ENCODE measurements at places on chromosomes 16 and 17.

GRCh38 chr17:48893646-48894508 is 1.3 kb downstream of the ATP5MC1 start:
- DNase-seq = no peak

DNA sequence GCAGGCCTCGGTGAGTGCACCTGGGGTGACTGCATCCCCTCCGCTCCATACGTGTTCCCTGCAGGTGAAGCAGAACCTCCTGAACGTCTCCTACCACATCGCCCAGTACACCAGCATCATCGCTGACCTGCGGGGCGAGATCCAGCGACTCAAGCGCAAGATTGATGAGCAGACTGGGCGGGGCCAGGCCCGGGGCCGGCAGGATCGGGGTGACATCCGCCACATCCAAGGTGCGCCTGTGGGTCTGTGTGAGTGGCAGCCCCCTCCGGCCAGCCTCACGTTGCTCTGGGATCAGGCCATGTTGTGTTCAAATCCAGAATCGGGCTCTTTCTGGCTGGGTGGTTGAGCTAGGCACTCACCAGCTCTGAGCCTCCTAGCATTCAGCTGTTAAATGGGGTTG is 12.5 kb downstream of the BTBD17 start:
- no peak for DNase-seq

- DNase-seq = no peak
Measured at GRCh38 chr17:68853036-68853435, 102.2 kb downstream of the ABCA8 start.

DNA sequence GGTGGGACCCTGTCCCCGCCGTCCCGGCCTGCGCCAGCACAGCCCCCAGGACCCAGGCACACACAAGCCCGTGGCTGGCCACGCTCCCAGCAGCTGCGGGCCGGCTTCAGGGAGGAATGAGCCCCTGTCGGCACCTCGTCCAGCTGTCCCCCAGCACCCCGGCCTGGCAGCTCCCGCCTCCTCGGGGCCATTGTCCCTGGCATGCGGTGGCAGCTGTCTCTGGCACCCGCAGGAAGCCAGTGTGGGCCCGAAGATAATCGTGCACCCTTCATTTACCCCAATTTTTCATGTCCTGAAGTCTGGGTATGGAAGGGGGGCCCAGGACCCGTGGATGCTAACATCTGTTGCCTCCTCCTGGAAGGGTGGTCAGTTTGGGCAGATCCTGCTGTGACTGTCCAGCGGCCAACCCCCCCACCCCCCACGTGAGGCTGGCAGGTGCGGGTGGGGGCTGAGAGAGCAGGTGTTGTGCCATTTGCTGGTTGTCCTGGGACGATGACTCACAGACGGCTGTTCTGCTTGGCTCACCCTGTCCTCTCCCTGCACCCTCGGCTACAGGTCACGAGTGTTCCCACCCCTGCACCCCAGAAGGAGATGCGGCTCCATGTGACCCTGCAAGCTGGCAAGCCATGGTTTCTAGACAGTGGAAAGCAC is 4.0 kb upstream of the LMF1 start:
- no peak for DNase-seq

- no peak for DNase-seq
Measured at GRCh38 chr17:36879624-36880131, 57.6 kb upstream of the LHX1 start.

DNA sequence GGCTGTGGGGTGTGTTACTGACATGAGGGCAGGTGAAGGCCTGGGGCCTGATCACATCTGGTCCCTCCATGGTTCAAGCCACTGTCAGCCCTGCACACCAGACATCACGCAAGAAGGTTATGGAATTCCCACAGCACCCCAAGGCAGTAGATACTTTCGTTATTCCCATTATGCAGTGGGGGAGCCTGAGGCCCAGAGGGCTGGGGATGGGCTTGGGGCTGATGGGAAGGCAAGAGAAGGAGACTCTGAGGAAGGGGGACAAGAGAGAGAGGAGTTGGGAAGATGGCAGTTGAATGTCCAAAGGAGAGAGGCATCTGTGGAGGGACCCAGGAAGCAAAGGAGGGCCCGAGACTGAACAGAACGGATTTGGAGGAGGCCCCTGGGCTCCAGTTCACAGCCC is 34.7 kb downstream of the TRPV2 start:
- no peak for DNase-seq

DNA sequence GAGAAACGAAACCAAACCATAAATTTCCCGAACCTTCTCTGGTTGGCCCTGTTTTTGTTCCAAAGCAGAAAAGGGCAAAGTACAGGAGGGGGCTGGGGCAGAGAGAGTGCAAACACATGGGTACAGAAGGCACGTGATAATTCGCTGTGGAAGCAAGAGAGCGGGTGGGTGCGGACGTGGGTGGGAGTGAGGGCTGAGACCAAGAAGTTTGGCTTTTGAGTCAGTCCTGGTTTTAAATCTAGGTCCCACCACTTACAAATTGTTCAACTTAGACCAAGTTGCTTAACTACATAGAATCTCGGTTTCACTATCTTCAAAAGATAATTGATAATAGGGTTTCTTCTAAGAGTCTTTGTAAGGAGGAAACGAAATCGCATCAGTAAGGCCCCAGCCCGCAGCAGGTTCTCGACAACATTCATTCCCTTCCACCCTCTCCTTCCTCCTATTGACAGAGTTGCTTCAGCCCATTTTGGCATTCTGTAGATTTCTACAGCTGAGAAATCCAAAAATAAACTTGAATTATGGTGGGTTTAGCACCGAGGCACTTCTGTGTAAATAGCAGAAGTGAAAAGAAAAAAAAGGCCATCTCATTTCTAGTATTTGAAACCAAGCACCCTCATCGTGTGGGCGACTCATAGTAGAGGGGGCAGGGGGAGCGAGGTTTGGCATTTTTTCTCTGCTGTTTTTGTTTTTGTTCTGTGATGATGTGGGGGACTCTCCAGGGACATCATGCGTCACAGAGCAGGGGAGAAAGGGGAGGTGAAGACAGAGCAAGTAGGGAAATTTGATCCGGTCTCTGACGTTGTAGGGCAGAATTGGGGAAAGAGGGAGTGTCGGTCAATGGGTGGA is 33.6 kb upstream of the CCR7 start:
- DNase-seq = peak; percentile 89

DNA sequence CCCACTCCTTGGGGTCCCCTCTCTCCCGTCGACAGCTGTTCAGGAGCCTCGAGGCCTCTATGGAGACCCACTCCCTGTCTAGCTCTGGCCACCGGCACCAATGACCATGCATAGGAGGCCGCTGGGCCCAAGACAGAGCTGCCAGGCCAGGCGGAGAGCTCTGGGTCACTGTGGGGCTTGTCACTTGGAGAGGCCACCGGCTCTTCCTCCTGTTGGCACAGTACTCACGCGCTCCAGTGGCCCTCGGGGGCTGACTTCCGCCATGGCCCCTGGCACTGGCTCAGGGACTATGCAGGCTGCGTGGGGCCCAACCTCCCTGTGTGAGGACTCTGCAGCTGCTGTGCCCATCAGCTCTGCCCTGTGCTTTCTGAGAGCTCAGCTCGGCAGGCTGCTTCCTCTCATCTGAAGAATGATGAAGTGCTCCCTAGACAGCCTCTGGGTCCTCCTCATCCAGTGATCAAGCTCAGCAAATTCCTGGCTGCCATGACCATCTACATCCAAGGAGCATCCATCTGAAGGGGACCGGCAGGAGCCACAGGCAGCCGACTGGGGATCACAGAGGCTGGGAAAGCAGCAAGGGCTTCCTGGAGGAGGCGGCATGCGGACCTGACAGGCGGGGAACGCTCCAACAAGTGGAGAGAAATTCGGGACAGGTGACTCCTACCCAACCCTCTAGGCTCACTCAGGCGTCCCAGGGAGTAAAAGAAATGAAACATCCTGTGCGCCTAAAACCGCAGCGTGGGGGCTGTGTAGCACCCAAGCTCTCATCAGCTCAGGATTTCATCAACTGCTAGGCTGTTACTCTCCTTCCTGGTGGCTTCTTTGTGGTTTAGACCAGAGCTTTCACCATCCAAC is 16.8 kb downstream of the GALNS start:
- no peak for DNase-seq

DNA sequence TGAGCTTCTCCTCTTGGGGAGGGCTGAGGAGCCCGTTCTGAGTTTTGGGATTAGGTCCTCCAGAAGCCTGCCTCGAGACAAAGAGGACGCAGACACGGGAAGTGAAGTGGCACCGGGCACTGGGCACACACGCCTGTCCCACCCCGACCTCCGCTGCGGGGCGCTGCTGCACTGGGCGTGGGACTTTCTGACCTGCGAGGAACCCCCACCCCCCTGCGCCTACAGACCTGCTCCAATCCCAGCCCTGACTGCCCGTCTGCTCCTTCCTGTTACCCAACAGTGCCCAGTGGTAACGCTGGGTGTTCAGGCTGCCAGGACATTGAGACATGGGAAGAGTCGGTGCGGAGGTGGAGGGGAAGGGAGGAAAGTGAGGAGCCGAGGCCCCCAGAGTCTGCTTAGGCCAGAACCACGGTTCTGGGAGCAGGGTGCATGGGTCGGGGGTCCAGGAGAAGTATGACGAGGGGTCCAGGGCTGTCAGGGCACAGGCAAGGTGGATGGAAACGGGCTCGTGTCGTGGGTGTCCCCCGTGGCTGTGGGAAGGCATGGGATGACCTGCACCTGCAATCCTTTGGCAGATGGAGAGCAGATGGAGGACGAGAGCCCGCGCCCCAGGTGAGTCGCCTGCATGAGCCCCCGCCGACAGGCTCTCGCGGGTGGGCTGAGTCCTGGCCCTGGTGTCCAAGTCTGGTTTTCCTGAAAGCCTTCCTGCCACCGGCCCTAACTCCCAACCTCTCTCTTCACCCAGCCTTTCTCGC is 112.0 kb upstream of the CREBBP start:
- no peak for DNase-seq

DNA sequence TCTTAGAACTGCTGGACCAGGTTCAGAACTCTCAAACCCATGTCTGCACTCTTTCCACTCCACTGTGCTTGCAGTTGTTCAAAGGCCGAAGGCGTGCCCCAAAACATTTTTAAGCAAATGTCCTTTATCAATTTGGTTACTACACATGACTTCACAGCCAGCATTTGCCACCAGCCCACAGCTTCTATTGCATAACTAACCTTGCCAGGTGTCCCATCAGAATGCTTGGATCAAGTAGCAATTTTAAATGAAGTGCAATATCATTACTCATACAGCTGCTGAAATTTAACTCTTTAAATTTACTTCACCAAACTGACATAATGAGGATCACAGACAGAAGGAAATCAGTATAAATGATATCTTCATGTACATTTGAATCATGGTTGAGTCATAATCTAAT is 29.8 kb upstream of the HS3ST3A1 start:
- DNase-seq = no peak

- no peak for DNase-seq
Measured at GRCh38 chr16:22239131-22239805, 33.2 kb downstream of the EEF2K start.

GRCh38 chr17:59311051-59311468 is 20.4 kb upstream of the YPEL2 start:
- DNase-seq = peak; percentile 25

- DNase-seq = peak; percentile 7
Measured at GRCh38 chr17:14784997-14785696, 480.0 kb downstream of the PMP22 start.

DNA sequence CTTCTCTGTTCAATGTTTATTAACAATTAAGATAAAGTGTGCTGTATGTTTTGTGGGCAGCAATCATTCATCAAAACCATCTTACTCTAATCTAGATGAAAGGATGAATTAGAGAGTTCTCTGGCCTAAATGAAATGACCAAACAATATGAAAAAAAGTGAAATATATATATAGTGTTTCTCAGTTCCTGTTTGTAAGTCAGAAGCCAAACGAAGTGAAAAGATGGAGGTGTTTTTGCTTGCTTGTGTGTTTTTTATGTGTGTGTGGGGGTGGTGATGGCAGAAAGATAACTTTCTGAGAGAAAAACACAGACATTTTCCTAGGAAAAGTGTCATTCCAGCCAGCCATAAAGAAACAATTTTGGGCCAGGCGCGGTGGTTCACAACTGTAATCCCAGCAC is 138.6 kb downstream of the CDH8 start:
- no peak for DNase-seq

GRCh38 chr17:31369266-31369665 is 22.2 kb upstream of the RAB11FIP4 start:
- no peak for DNase-seq

DNA sequence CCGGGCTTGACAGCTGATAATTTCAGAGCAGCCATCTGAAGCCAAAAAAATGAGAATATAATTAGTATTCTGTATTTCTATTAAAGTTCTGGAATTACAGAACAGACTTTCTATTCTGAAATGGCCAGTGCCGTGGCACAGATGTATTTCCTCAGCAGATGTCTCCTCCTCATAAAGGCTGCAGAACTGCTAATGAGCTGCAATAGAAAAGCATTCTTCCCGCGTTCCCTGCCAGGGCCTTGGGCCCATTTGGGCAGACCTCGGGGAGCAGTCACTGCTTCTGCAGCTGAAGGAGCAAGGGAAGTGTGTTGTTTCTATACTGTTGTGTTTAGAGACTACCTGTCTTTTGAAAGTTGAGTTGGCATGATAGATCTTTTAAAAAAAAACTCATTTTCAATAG is 152.6 kb upstream of the CACNG5 start:
- DNase-seq = no peak

GRCh38 chr16:9723136-9723535 is 459.1 kb downstream of the GRIN2A start:
- DNase-seq = no peak

DNA sequence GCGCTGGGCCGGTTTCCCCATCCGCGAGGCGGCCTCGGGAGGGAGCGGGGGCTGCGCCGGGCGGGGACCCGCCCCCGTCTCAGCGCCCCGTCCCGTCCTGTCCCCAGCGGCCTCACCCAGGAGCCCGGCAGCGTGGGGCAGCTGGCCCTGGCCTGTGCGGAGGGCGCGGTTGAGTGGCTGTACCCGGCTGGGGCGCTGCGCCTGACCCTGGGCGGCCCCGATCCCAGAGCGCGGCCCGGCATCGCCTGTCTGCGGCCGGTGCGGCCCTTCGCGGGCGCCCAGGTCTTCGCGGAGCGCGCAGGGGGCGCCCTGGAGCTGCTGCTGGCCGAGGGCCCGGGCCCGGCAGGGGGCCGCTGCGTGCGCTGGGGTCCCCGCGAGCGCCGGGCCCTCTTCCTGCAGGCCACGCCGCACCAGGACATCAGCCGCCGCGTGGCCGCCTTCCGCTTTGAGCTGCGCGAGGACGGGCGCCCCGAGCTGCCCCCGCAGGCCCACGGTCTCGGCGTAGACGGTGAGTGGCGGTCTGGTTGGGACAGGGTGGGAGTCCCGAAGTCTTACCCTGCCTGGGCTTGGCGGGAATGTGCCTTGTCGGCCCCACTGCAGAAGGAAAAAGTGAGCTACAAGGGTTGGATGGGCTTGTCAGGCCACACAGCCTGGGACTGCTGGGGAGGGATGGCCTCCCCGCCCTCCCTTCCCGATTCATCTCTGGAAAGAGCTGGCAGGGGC is 720 bp downstream of the METRN start:
- DNase-seq = no peak

GRCh38 chr16:78570399-78571141 is 471.1 kb downstream of the WWOX start:
- DNase-seq = no peak

DNA sequence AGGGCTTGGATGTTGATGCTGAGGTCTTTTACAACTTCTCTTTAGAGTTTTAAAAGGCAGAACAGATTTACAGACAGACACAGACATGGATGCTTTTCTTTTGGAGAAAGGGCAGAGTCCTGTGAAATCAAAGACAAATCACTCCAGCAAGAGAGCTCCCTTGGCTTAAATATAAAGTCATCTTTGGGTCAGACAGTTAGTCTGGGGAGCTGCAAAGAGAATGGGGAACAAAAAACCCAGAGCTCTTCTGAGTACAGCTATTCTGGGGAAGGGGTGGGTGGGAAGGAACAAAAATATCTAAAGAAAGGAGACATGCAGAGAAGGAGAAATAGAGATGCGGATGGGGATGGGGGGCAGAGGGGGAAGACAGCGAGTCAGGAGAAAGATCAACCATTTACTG is 266.6 kb downstream of the XYLT1 start:
- no peak for DNase-seq
